Stimulated activated CD8-positive, alpha-beta memory T cell treated with anti-CD3 and anti-CD28 coated beads, Interleukin-2, amount 100 ng/mL, for 1 hour (primary cell): ENCODE measurements at places on chromosomes 1 and 21.

GRCh38 chr1:152928671-152929070 lies 18.3 kb upstream of the SPRR5 start:
- no peak for DNase-seq

DNA sequence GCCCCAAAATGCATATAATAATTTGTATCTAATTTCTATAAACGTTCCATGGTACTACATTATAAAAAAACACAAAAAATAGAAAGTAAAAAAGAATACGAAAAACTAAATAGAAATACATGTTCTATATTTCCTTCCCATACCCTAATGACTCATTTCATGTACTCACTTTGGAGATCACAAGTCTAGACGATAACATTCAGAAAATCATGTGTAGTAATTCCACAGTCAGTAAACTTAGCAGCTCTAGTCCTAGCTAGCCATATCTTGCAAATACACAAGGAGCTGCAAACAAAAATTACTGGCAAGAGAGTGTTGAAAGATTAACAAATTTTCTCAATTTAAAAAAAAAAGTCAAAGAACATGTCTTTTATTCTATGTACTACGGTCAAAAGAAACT lies 1.4 kb downstream of the GOLPH3L start:
- DNase-seq: no peak

- DNase-seq: no peak
These were observed 21.3 kb upstream of the COL18A1 start for GRCh38 chr21:45383615-45384201.

DNA sequence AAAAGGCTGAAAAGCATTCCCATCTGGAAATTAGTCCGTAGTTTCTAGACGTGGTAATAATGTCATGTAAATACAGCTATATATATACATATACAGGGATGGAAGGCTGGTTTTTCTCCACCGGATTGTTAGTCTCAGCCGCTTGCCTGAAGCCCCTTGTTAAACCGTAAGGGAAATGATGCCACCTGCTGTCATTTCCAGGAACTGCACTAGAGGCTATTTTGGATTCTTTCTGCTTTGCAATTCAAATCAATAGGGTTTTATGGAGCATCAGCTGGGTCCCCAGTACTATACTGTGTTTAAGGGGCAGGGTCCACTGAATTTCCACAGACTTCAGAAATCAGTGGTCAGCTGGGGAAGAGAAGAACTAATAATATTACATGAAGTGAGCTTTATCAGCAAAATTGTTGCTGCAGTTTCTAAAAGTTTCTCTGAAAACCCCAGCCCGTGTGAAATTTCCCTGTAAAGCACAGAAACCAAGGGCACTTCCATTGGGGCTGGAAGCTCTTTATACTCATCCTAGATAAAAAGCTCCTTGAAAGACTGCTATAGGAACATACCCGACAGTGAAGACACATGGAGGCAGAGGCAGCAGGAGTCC lies 33.8 kb upstream of the MPZL1 start:
- DNase-seq: peak; percentile 55

GRCh38 chr1:239858529-239858928 lies 233.2 kb upstream of the FMN2 start:
- no peak for DNase-seq

GRCh38 chr1:217138799-217139466 lies 415.7 kb upstream of the ESRRG start:
- no peak for DNase-seq

- no peak for DNase-seq
These were observed 7.5 kb upstream of the ASH1L start for GRCh38 chr1:155569988-155570592.

DNA sequence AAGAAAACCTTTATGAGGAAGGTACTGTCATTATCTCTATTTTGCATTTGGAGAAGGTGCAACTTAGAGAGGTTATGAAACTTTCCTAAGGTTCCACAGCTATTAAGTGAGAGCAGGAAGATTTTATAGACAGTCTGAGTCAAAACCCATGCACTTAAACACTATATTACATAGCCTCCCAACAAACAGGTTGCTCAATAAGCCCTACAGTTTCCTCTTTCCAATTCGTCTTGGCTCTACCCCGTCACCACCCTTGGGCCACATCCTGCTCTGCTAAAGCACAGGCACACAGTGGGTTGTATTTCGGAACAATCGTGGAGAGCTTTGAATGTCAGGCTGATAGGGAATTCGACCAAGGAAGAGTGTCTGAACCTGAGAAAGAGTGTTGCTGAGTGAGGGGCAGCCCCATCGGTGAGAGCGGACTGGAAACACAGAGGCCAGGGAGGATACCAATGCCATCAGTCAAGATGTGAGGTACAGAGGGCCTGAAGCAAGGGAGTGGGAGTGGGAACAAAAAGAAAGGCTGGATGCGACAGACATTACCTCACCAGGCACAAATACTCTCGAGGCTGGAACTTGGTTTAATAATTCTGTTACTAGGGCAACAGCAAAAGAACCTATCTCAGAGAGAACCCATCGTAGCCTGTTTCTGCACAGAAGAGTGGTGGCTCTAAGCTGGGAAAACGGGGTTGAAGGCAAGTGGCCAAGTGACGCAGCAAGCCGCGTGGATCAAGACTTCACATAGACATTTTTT lies 6.3 kb upstream of the LRRC52 start:
- DNase-seq: no peak

DNA sequence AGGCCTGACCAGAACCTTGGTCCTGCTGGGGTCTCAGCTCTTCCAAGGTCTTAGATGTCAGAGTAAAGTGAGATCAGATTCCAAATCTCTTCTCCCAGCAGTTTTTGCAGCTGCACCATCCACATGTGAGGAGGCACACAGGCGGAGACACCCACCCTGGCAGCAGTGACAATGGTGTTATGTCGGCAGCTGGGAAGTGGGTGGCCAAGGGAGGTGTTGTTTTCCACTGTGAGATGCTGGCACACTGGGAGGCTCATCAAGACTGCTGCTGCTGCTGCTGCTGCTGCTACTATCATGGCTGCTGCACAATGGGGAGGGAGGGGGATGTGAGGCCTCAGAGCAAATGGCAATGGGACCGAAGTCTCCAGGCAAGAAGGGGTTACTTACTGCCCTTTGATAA lies 23.6 kb downstream of the CAMK2N1 start:
- DNase-seq: no peak

DNA sequence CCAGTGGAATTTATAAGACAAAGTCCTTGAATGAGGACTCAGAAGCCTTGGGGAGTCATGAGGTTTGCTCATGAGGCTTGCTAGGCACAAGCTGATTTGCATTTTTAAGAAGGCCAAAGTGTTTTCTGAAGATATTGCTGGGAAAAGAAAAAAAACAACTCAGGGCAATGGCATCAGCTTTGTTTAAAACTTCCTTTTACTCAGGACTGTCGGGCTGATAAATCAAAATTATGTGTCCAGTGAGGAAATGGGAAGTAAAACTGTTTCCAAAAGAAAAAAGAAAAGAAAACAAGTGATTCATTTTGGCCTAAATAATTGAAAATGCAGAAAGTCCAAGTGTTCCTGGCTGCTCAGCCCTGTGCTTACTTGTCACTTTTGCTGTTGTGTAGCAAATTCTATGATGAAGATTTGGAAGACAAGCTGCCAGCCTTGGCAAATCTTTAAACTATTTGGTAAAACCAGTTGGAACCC lies 282.4 kb downstream of the HLX start:
- DNase-seq: no peak

- no peak for DNase-seq
These were observed 104.4 kb downstream of the PCBP3 start for GRCh38 chr21:45747802-45748445.

- DNase-seq: peak; percentile 28
These were observed 32.7 kb upstream of the WASF2 start for GRCh38 chr1:27522432-27523336.

GRCh38 chr1:163107655-163108054 lies 38.5 kb downstream of the RGS4 start:
- no peak for DNase-seq

GRCh38 chr1:166594646-166595045 lies 244.6 kb upstream of the POGK start:
- no peak for DNase-seq

DNA sequence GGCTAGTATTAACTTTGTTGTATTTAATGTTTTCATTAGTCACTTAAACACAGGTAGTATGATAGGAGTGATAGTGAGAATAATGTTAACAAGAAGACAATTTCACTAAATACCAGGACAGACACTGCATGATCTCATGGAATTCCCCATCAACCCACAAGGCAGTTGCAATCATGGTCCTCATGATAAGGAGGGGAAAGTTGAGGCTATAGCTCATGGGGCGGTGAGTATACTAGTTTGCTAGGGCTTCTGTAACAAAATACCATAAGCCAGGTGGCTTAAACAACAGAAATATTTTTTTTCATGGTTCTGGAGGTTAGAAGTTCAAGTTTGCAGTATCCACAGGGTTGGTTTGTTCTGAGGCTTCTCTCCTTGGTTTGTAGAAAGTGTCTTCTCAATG lies 115.8 kb downstream of the DSCAM start:
- DNase-seq: no peak

DNA sequence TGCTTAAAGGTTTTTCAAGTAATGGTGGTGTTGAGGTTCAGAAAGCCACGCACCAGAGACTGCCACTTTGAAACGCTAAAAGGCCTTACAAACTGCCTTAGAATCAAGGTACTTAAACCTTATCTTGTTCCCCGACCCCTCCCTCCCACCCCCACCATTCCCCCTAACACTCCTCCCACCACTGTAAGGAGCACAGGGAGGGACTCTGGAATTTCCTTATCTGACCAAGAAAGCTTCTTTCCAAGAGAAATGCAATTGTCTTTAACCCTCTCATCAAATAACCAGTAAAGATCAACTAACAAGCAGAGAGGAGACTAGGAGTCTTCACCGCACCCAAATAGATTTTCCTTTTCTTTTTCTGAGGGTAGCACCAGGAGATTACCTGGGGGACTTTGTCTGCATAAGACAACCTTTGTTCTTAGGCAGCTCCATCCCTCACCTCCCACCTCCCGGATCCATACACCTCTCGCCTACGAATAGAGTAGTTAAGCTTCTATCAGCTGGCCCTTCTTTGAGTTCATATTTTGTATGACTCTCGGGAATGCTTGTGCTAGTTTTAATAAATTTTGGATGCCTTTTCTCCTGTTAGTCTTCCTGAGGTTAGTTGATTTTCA lies 137.7 kb upstream of the ADGRL2 start:
- no peak for DNase-seq

DNA sequence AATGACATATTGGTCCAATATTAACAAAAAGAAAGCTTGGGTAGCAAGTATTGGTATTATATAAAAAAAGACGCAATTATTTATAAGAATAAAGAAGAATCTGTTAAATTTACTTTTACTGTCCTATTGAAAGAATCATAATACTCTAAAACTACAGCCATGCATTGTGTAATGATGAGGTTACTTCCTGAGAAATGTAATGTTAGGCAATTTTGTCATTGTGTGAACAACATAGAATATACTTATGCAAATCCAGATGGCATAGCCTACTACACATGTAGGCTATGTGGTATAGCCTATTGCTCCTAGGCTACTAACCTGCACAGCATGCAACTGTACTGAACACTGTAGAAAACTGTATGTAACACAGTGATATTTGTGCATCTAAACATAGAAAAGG lies 121.2 kb upstream of the PTGFR start:
- DNase-seq: no peak

DNA sequence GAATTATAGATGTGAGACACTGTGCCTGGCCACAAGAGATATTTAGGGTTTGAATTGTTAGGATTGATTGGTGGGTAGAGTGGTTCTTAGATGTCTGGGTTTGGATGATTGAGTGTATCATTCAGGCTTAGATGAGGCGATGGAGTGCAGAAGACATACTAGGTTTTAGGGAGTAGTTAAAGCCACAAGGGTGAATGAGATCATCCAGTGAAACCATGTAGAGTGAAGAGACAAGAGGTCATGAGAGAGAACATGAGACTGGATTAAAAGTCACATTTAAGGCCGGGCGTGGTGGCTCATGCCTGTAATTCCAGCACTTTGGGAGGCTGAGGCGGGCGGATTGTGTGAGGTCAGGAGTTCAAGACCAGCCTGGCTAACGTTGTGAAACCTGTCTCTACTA lies 37.2 kb downstream of the ZFYVE9 start:
- no peak for DNase-seq

DNA sequence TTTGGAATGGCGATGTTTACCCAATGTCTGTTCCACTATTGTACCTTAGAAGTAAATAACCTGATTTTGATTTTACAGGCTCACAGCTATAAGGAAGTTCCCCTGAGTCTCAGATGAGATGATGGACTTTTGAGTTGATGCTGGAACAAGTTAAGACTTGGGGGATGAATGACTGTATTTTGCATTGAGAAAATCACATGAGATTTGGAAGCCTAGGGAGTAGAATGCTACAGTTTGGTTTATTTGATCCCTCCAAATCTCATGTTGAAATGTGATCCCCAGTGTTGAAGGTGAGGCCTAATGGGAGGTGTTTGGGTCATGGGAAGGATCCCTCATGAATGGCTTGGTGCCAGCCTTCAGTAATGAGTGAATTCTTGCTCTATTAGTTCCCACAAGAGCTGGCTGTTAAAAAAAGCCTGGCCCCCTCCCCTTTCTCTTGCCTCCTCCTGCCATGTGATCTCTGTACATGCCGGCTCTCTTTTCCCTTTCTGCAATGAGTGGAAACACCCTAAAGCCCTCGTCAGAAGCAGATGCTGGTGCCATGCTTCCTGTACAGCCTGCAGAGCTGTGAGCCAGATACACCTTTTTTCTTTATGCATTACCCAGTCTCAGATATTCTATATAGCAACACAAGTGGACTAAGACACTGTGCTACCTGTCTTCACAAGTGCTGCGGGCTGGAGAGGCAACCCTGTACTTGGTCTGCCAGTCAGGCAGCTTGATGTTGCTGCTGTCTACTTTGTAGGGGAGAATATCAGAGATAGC lies 77.0 kb upstream of the TLR5 start:
- no peak for DNase-seq

- DNase-seq: no peak
These were observed 48.5 kb downstream of the NR5A2 start for GRCh38 chr1:200075938-200076546.

GRCh38 chr21:17454315-17455027 lies 58.4 kb upstream of the CXADR start:
- peak; percentile 0 for DNase-seq

GRCh38 chr1:185634704-185635103 lies 99.5 kb upstream of the HMCN1 start:
- no peak for DNase-seq

DNA sequence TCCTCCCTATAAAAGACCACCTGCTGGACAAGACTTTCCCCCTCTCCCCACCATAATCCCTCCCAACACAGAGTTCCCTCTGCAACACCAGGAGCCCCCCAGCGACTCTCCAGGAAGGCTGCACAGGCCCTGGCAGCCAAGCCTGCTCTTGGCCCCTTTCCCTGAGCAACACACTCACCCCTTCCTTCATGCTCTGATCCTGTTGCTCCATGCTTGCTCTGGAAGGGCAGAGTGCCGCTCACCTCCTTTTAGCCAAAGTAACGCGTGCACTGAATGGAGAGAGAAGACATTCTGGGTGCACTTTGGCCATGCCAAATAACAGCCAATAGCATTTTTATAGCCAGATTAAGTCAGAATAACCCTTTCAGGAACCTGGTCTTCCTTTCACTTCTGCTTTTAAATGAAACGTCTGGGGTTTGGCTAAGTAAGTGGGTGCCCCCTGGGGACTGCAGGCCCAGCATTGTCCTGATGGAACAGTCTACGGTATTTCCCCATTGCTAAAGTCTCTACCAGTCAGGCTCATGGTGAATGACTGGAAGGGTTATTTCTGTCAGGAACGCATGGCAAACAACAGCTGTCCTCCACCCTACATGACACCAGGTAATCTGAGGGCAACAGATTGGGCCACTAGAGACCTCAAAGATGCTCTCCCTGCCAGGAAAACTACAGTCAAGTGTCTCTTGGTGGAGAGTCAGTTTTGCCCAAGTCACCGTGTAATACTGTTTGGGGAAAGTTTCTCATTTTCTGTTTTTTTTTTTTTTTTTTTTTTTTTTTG lies at the start of gene SLC2A5:
Gene SLC2A5, minus strand, starts transcription at position 310 of the 775 bp plus-strand sequence. Its CDS starts 99 bp downstream, at position 211.
- no peak for DNase-seq
